Kidney epithelial cell (primary cell): ENCODE measurements at places on chromosomes 13 and 19.

DNA sequence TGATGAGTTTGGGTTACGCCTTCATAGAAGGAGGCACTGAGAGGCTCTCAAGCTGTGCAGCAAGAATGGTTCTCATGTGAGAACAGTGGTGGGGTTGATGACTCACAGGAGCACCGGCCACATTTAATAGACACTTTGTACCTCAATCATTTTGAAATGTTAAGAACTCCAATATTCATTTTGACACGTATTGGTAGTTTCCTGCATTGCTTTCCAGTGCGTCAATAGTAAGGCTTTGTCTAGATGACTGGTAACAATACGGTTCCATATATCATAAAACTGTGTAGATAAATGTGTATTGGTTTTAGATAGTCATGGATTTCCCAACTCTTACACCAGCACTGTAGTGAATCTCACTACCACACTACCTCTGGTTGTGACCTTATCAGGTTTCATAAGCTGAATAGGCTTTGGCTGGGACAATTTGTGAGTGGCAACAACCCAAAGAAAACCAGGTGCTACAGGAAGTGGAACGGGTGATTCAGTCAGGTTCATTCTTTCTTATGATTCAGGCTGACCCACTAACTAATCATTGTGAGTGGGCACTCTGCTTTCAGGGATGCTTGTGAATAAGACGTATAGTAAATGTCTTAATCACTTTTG, 362.6 kb downstream of the KLF5 start:
- DNase-seq: peak; percentile 74

- DNase-seq: no peak
Measured at GRCh38 chr19:1967087-1967608, 26.2 kb downstream of the CSNK1G2 start.

GRCh38 chr19:32343550-32344262, 1.7 kb upstream of the ZNF507 start:
- no peak for DNase-seq

GRCh38 chr19:34712395-34713261, 21.4 kb upstream of the ZNF181 start:
- DNase-seq: no peak

DNA sequence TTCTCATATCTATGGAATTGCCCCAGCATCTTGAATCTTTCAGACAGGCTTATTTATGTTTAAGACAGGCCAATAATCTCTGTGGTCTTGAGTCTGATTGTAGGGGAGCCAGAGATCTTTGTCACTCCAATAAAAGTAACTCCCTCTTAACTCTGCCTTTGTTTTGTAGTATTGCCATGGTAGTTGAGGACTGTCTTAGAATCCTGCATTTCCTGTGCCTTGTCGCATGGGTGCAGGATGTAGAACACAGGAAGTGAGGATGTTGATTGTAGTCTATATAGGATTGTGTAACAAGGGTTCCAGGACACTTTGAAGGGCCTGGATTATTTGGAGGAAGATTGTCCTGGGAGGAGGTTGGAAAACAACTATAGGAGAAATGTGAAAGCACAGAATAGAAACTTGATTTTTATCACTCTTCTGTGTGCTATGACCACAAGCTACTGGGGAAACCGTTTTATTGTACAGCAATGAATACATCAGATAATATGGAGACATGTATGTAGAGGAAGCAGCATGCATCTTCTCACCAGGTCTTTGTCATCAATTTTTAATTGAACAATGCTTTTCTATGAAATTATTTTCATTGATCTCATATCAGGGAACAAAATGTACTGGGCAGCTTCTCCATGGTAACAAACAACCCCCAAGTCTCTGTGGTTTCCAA, 411.7 kb downstream of the FGF9 start:
- no peak for DNase-seq

DNA sequence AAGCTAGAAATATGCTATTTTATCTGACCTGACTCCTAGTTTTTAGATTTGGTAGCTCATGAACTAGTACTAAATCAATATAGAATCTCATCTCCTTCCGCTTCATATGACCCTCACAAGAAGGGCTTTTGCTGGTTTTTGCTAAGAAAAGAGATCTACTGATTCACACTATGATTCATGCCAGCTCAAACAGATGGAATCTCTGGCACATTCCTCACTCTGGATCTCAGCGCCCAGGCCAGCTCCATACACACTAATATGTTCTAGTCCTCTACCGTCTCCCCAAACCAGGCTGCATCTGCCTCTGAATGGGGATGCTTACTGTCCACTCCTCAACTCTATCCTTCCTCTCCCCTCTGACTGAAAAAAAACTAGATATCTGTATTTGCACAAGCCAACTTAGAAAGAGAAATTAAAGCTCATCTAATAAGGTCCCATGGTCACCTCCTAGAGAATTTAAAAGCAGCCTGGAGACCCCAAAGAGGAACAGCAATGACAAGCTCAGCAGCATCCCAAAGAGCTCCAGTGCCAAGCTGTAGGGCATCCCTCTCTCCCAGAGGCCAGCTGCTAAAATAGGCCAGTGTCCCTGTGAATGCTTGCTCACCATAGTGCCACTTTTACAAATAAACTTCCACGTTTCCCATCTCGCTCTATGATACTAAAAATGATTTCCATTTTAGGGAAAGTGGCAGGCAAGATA, 74.9 kb downstream of the LHFPL6 start:
- peak; percentile 76 for DNase-seq

GRCh38 chr19:54462655-54463530, 685 bp downstream of the LENG9 start:
- DNase-seq: no peak

DNA sequence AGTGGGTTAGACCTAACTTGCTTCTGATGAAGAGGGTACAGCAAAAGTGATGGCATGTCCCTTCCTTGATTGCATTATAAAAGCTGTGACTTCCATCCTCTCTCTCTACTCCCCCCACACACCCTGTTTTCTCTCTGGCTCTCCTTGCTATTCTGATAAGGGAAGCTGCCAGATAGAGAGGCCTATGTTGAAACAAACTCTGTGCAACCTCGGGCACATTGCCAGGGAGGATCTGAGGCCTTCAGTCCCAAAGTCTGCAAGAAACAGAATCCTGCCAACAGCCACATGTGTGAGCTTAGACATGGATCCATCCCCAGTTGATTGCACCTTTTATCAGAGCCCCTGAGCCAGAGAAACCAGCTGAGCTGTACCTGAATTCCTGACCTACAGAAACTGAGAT, 44.8 kb upstream of the ARGLU1 start:
- no peak for DNase-seq

DNA sequence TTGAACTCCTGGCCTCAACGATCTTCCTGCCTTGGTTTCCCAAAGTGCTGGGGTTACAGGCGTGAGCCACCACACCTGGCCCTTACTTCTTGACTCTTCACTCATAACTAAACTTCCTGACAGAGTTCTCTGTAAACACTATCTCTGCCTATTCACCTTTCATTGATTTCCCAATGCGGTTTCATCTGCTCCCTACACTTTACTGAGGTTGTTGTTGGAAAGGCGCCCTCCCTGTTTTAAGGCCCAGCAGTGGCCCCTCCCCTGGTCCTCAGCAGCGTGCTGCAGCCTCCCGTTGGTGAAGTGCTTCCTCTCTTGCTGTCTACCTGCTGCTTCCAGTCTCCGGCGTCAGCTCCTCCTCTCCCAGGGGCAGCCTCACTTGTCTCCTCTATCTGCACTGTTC, 26.7 kb upstream of the CEBPA start:
- DNase-seq: no peak

- no peak for DNase-seq
Measured at GRCh38 chr19:54792814-54793213, 10.6 kb upstream of the KIR2DL4 start.

GRCh38 chr13:103174966-103175365, 108.7 kb upstream of the SLC10A2 start:
- no peak for DNase-seq

- DNase-seq: peak; percentile 48
Measured at GRCh38 chr13:85497652-85498051, 301.6 kb downstream of the SLITRK6 start.

DNA sequence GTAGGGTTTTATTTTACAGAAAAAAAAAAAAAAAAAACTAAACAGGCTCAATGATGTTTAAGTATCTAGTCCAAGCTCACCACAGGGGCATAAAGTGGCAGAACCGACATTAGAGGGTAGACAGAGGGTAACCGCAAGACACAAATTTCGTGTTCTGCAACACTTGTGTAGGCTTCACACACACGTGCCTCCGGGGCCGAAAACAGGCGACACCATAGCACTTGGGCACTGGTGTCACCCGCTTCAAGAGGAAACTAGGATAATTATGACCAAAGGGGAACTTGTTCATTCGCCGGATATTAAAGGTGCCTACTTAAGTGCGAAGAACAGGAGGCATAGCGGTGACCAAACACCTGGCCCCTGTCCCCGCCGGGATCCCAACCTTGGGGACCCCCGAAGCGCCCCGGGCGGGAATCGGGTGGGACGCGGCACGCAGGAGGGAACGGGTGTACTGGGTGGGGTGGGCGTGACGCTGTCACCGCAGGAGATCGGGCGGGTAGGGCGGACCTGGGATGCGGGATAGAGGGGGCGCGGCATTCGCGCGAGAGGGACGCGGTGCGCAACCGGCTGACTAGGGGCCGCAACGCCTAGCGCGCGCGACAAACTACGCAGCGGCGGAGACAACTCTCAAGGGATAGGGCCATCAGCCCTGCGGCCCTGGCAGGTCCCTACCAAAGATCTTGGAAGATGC, 558 bp downstream of the MZT1 start:
- no peak for DNase-seq

DNA sequence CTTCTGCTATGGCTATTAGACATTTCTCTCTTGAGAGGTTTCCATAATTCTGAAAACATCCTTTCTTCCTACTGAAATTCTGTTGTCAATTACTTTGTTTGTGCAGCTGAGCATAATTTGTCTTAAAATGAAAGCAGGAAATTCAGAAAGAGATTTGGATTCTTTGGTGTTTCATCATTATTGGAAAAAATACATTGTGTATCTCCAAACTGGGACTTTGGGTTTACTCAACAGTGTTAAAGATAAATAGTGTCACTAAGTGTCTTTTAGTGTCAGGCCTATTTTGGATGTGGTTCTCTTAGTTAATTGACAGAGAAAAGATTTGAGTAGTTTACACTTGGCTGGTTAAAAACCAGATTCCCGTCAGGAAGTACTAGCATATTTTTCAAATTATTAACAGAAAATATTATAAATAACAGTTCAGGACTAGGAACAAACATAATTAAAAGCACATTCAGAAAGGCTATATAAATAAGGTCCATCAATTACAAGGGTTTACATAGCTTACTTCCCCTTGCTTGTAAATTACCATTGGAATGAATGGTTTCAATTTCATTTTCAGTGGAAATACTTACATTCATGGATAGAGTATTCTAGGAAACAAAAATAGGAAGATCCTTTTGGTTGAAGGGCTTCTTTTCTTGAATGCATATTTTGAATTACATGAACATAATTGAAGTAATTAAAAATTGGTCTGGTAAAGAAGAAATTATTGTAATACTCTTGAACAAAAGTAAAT, 483.1 kb downstream of the GPC6 start:
- no peak for DNase-seq

DNA sequence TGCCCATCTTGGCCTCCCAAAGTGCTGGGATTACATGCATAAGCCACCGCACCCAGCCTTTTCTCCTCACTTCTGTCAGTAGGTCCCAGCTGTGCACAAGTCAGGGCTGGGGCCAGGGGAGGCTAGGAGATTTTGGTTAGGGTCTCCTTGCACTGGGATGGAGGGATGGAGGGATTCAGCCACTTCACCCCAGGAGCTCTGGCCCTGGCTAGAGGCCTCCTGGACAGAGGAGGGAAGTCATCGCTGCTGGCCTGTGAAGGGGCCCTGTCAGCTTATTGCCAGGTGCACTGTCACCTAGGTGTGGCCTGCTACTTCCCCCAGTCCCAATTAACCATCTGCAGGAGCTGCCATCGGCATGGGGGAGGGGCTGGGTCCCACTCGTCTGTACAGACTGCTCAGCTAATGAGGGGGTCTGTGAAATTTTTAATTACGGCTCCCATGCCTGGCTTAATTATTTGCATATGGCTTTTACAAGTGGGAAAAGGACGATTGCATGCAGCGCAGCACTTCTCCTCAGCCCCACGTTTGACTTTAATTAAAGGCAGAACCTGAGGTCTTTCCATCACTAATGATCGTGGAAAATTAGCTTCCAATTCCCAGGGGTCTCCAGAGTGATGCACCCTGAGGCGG, 52.4 kb downstream of the CHST8 start:
- DNase-seq: no peak

DNA sequence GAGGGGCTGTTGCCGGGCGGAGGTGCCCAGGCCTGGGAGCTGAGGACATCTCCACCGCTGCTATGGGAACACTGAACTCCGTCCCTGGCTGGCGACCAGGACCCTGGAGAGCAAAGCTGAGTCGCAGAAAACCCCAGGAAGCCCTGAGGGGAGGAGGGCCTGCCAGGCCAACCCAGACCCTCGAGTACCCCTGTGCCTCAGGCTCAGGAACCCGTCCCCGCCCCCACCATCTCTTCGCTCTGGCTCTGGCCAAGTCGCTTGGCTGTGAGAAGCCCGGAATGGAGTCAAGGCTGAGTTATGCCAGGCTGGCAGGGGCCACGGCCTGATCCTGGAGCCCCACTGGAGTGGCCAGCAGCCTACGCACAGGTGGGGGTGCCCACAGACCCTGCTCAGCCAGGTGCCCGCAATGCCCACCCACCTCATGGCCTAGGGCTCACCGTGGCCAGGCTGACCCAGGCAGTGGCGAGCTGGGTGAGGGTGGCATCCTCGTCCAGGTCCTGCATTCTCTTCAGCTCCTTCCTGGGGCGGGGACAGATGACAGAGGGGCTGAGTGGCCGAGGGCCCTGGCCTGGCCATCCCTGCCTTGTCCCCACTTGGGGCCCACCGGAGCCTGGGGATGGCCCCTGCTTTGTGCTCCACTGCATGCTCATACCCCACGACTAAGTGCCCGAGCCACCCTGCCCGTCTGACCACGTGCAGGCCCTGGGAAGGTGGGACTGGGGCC, 8.5 kb upstream of the CERS1 start:
- DNase-seq: no peak

- DNase-seq: peak; percentile 25
Measured at GRCh38 chr19:31054430-31054829, 294.8 kb downstream of the TSHZ3 start.

- DNase-seq: no peak
Measured at GRCh38 chr19:52694921-52695320, 39.9 kb downstream of the ZNF611 start.

DNA sequence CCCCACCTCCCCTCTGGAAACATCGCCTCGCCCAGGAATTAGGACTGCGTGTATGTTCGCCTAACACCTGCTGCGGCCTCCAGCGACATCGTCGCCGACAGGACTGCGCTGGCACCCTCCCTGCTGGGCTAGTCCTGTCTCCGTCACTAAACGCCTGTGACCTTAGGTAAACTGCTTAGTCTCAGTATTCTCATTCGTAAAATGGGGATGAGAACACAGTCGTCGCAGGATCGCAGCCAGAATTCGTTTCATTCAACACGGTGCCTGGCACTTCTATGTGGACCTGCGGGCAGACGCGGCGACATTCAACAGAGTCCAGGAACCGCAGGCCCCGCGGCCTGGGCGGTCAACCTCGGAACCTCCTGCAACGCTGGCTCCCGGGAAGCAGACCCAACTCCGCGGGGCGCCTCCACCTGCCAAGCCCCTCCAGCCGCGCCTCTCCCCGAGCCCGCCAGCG, 485 bp downstream of the CRYL1 start:
- no peak for DNase-seq
